ENCODE measurements at places on chromosomes 5 and 9.

DNA sequence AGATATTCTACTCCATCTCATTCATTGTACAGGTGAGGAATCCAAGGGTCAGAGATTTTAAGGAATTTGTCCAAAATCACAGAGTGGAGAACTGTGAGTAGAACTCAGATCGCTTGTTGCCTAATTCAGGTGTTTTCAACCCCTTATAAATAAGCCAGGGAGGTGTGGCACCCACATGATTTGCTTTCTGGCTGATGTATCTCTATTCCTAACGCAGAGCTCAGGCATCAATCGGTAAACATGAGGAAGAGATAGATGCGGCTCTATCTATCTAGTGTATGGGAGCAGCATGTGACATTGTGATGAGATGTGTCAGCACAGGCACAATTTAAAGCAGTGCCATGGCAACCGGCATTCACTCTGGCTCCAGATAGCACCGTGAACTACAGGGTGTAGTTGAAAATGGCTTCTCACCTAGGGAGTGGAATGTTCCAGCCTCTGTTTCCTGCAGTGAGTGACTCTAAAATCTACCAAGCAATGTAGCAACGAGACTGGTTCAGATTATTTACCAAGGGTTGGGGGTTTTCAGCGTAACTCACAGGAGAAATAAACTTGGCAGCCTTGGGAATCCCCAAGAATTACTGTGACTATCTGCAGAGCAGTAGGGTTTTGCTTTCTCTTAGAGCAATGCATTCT lies 53.4 kb upstream of the SUB1 start:
- peak; percentile 33 for DNase-seq

GRCh38 chr5:90289837-90290236 lies 119.7 kb downstream of the CETN3 start:
- no peak for DNase-seq

DNA sequence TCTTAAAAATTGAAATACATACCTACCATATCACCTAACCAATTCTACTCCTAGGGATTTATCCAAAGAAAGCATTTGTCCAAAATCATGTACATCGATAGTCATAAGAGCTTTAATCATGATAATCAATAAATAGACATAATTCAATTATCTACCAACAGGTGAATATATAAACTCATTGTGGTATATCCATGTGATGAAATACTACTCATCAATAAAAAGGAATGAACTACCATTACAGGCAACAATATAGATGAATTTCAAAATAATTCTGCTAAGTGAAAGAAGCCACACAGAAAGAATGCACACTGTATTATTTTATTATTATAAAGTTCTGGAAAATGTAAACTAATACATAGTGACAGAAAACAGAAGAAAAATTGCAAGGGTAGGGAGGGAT lies 81.8 kb downstream of the RFX3 start:
- DNase-seq, result no peak

- no peak for DNase-seq
Measured at GRCh38 chr5:109928811-109929210, 239.1 kb downstream of the MAN2A1 start.

DNA sequence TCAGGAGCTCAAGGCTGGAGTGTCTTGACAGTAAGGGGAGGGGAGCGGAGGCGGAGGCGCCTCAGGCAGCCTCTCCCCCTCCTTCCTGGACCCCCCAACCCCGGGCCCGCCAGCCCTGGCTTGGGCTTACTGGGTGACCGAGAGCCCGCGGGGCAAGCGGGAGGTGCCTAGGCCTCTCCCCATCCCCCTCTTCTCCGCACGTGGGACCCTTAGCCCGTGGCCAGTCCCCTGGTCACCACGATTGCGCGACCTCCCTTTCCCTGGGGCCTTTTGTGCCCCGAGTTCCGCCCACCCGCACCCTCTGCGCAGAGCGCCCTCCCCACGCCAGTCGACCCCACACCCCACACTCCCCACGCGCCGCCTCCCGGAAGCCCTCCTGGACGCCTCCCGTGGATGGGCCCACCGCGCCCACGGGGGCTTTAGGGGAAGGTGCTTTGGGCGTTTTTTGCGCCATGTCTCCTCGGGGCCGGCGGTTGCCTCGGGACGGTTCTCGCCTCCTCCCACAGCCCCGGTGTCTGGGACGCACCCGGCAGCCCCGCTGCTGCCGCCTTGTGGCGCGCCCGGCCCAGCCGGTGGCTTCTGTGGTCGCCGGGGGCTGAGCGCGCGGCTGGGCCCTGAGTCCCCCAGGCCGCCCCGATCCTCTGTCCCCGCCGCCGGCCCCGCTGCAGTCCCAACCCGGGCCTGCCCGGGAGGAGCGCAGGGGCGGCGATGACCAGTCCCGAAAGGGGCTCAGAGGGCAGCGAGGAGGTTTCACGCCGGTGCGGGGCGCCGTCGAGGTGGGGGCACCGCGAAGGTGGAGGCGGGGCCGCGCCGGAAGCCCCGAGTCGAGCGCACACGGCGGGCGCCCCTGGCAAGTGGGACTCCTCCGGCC lies 3.2 kb downstream of the TOR4A start:
- no peak for DNase-seq

- no peak for DNase-seq
Measured at GRCh38 chr9:134283111-134283515, 43.1 kb upstream of the RXRA start.

DNA sequence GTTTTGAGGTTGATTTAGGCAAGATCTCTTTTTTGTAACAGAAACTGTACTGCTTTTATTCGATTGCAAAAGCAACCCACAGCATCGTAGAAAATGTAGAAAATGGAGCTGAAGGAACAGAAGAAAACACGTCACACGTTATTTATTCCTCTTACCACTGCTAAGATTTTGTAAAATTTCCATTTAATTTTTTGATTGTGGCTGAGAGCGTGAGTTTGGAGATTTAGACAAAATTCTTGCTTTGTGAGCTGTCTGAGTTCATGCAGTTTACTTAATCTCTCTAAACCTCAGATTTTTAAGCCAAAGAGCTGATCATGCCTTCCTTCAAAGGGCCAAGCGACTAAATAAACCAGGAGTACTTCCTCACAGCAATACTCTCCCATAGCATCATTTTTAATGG lies 24.8 kb downstream of the DPYSL3 start:
- no peak for DNase-seq

DNA sequence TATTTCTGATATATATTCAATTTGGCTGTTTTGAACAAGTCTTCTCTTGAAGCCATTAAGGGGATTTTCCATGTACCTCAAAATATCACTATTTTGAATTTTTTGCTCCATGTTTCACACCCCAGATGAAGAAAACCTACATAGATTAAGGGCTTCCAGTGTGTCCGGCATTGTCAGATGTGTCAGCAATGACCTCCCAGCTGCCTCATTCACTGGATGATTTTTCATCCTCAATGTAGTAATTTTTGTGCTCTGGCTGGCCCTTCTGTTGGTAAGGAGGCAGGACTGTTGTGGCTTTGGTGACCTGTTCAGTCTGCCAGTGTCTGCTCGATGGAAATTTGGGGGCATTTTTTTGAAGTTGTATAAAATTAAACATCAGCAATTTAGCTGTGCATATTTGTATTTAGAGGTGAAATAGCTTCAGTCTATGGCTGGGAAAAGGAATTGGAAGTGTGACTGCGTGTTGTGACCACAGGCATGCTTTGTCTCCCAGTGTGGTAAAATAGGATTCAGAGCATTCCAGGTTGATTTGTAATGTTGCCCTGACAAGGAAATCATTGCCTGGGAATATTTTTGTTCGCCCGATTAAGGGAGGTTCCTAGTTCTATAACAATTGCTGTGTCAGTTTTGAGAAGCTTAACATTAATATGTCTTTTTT lies 312.4 kb downstream of the ARHGEF28 start:
- DNase-seq, result no peak

DNA sequence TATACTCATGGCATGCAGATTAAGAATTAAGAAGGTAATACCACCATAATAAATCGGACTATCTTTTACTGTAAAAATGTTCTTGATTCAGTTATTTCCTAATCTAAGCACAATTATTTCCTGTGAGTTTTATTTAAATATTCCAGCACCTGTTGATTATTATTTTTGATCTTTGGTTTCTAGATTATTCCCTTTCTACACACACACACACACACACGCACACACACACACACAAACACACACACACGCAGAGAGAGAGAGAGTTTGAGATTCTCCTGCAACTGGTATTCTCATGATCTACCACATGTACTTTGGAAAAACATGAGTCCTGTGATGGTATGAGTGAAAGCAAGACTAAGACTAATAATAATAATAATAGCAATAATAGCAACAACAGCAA lies 17.0 kb upstream of the CKMT2 start:
- no peak for DNase-seq

- no peak for DNase-seq
Measured at GRCh38 chr9:132804576-132805295, 73.3 kb downstream of the AK8 start.

DNA sequence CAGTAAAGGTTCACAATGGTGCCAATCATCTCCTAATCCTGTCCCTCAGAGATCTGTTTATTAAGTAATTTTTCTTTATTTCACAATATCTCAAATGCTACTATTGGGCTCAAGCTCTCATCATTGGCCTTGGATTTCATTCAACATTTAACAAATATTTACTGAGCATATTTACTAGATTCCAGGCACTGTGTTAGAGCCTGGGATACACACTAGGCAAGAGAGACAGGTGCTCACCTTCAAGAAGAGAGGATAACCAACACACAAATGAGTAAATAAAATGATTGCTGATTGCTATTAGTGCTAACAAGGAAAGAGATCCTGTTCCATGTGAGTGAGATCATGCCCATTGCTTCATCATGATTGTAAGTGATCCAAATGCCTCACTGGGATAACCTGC lies 27.4 kb downstream of the PPP2R2B start:
- DNase-seq, result no peak

- DNase-seq, result no peak
Measured at GRCh38 chr5:859391-859790, 8.6 kb upstream of the ZDHHC11 start.
